ENCODE measurements at places on chromosomes 2 and 18.

DNA sequence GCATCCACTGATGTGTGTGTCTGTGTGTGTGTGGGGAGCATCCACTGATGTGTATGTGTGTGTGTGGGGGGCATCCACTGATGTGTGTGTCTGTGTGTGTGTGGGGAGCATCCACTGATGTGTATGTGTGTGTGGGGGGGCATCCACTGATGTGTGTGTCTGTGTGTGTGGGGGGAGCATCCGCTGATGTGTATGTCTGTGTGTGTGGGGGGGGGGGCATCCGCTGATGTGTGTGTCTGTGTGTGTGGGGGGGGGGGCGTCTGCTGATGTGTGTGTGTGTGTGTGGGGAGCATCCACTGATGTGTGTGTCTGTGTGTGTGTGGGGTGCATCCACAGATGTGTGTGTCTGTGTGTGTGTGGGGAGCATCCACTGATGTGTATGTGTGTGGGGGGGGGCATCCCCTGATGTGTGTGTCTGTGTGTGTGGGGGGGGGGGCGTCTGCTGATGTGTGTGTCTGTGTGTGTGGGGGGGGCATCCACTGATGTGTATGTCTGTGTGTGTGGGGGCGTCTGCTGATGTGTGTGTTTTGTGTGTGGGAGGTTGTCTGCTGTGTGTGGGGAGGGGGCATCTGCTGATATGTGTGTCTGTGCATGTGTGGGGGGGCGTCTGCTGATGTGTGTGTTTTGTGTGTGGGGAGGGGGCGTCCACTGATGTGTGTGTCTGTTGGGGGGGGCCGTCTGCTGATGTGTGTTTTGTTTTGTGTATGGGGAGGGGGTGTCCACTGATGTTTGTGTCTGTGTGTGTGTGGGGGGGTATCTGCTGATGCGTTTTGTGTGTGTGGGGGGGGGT lies 125.9 kb downstream of the NFATC1 start:
- no peak for DNase-seq

DNA sequence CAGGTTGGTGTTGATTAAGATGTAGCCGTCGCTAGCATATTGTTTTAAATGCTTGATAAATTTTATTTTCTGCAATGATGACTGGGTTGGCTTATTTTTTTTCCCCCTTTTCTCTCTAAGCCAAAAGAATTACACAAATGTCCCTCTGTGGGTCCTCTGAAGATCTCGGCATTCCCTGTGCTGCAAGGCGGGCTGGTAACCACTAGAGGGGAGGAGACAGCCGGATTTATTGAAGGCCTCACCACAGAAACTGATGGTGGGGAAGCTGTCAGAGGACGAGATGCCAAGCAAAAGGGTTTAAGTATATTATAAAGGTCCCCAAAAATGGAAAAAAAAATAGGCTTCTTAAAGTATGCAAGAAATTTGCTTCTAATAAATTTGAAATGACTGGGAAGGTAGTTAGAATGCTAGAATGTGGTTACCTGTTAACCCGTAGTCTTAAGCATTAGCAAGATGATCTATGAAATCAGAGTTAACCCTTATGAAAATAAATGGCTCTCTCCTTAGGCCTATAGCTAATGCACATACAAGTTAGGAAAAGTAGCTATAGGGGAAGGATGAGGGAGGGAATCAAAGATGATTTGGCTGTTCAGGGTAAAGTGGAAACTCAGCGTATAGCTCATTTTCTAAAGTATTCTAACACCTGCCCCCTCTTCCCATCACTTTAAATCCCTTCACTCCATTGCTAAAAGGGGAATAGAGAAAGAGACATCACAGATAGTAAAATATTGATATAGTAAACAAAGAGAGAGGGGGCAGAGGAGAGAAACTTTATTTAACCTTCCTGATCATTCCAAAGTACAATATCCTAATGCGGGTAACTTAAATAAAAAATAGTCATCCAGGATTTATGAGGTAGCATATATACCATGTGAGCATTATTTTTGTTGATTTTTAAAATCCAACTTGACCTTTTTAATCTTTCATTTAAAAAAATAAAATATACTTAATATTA lies 894.5 kb upstream of the POU3F3 start:
- peak; percentile 5 for DNase-seq

DNA sequence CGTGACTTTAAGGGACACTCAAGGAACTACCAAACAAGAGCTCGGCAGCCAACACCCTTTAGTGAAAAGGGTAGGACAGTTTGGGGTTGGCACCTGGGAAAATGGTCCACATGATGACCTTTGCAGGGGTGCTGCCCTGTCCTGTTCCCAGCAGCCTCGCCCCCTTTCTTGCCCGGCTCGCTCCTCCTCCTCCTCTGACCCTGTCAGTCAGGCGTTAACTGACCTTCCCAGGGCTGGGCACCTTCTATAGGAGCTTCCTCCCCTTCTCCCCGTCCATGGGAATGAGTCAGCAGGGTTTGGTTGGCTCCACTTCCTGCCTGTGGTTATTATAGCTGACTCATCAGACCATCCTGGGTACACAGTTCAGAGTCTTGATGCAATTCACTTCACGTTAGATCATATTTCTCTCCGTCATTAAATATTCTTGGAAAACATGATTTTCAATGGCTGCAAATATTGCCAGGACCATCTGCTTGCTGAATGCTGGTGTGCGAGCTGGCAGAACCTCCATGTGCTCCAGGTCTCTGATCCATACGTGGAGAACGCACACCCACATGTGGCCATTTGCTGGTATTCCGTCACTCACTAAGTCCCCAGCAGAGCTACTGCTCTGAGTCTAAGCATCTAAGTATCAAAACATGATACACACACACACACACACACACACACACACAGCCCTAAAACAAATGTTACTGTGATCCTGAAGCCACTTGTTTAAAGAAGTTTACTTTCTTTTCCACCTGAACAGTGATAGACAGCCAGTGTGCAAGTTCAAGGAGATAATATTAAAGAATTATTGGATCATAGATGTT lies 185.0 kb downstream of the ANAPC1 start:
- DNase-seq: peak; percentile 100

- DNase-seq: no peak
Observed at GRCh38 chr2:128488434-128488833, 169.8 kb upstream of the HS6ST1 start.

DNA sequence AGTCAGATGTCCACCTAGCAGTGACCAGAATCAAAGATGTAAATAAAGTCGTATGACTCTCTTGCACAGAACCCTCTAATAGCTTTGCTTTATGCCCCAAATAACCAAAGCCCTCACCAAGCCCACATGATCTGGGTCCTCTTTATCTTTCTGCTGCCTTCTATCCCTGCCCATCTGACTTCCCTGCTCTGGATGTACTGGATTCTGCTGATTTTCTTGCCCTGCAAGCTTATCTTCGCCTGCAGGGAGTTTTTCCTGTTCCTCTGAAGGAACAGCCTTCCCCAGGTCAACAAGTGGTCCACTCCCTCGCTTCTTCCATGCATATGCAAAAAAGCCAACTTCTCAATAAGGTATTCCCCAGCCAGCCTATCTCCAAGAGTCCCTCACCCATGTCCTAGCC lies 18.7 kb downstream of the IL36B start:
- no peak for DNase-seq

GRCh38 chr18:8097399-8097798 lies 511.8 kb upstream of the RAB12 start:
- no peak for DNase-seq

DNA sequence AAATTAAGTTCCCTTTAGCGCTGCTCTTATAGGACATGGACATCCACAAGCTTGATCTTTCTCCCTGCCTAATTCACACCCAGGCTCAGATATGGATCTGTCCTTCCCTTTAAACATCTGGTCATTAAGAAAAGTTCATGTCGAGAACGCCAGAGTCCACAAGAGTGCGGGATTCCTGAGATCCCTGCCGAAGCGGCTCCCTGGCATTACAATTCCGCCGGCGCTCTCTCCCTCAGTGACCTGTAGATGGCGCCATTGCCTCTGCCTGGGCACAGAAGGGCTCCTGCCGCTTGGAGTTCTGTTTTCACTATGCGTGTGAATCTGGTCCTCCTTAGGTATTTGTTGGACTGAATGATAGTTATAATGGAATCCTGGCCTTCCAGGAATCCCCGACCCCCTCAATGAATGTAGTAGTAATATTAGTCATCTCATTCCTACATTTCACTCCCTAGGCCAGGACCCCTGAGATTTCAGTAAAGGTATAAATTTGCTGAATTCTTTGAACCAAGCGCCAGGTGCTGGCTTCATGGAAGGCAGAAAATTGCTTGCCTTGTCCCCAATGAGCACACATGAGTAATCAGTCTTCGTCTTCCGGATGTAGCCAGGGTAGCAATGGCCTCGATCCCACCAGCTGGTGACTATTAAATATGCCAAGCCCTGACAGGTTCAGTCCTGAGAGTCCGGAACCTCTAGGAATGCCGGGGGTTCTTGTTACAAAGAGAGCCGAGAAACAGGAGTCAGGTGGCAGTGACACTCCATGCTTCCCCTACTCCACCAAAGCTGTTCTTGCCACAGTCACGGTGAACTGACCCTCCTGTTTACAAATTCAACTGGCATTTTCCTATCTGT lies 26.4 kb upstream of the CD207 start:
- DNase-seq: peak; percentile 76

DNA sequence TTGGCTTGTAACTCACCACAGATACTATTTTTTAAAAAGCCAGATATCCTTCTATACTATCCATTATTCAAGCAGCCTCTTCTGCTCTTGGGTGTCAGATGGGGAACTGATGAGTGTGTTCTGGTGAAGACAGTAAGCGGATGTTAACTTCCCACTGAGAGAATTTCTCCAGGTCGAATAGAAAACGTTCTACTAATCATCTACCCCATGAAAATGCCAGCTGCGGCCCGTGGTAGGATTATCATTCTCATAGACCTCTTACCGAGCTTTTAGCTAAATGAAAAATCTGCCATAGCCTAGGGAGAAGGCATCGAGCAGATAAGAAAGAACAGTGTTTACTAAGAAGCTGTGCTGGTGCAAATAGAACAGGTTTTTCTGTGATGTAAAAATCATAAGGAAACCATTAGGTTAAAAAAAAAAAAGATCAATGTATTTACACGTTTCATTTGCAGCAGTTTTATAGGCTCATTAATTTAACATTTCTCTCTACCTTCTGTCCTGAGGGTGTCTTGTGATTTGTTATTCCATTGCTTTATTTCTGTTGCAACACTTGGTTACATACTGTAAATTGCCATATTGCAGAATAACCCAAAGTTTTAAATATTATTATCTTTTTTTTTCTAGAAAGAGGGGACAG lies 1521.5 kb upstream of the ZEB2 start:
- no peak for DNase-seq

DNA sequence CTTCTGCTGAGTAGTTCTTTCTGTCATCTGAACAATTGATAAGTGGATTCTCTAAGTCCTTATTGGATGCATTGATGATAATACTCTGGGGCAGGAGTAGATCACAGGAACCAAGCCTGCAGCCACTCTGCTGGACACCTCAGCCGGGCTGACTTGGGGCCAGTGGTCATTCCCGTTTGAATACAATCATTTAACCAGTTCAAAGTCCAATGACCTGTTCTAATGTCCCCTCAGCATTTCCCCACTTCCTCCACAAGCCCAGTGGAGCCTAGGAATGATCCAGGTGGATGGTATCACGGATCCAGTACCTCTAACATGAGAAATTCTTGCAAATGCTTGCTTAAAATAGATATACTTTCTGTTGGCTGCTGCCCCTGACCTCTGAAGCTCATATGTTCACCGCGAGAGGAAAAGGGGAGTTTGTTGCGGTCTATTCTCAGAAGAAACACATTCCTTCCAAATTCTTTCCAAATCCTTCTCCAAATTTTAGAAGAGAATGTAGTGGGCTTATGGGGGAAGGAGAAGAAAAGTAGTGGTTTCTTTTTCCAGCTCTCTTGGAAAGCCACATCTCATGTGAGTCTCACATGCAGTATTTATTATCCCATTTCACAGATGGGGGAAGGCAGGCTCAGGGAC lies 170.9 kb downstream of the INHBB start:
- DNase-seq: no peak

GRCh38 chr2:121887513-121888188 lies 132.2 kb downstream of the TSN start:
- no peak for DNase-seq

- DNase-seq: no peak
Observed at GRCh38 chr2:121575800-121576199, 45.1 kb downstream of the RNU4ATAC start.

- no peak for DNase-seq
Observed at GRCh38 chr2:26067980-26068507, 34.2 kb downstream of the RAB10 start.

DNA sequence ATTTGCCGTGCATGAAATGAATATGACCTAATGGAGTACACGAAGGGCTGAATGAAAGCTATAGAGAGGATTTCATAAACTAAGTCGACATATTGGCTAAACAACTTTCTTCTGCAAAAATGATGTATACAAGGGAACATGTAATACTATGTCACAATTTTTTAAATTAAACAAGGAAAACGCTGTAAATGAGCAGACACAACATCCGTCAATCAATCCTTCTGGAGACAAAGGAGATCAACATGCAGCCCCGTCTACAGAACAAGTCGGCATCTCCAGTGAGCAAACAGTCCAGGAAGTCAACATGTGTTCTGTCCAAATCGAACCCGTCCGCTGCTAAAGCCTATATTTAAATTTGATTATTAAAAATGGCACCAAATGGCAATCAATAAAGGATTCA lies 180.8 kb downstream of the TCF4 start:
- DNase-seq: no peak

- no peak for DNase-seq
Observed at GRCh38 chr2:204015118-204015843, 78.7 kb downstream of the ICOS start.

- DNase-seq: no peak
Observed at GRCh38 chr2:20122864-20123263, 71.4 kb upstream of the LAPTM4A start.

- no peak for DNase-seq
Observed at GRCh38 chr2:165013944-165014619, 58.8 kb upstream of the SLC38A11 start.

DNA sequence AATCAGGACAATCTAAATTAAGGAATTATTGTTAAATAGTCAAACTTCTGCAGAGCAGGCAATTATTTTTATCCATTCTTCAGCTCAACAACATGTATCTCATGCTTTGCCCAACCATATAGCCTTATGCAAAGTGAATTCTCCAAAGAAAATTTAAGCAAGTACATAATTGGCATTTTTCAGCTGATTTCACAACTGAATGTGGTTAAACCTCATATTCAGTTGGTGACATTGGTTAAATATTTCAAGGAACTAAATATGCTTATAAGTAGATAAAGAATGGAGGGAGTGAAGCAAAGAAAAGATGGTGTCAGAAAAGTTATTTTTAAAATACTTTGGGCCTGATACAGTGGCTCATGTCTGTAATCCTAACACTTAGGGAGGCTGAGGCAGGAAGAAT lies 816.2 kb downstream of the NRXN1 start:
- DNase-seq: no peak

DNA sequence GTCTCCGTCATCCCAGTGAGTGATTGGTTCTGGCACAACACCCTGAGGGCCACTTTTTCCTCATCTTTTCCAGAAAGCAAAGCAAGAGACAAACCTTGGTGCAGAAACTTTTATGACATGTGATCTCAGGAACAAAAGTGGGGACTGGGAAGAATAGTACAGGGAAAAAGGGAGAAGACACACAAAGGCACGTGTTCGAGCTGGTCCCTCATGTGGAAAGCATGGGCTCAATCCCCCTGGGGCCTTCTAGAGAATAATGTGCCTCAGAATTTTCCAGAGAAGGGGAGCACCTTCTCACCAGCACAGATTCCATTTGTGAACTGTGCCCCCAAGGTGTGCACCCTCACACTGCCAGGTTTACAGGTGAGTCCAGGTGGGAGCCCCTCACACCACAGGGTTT lies 312.6 kb downstream of the FBXO15 start:
- no peak for DNase-seq

Measured in ELR (cell line).